Epithelial cell of prostate (primary cell): ENCODE measurements at places on chromosomes 7 and 10.

- no peak for DNase-seq
Observed at GRCh38 chr10:17907641-17908040, 44.1 kb upstream of the SLC39A12 start.

GRCh38 chr10:61166065-61166464, 222.1 kb upstream of the RHOBTB1 start:
- DNase-seq: no peak

DNA sequence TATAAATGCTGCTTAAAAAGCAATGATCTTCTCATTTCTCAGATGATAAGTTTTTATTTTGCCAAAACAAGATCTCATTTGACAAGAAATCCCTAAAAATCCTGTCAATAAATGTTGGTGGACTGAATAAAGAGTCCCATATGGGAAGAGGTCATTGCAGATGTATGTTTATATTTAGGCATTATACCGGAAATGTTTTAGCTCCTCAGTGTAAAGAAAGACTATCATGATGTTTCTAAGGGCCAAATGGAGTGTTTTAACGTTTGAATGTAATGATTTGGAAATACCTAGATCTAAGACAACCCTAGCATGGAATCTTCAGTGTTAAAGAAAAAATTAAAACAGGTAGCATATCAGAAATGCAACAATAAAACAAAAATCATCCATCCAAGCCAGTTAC, 457.8 kb upstream of the NFE2L3 start:
- DNase-seq: no peak

DNA sequence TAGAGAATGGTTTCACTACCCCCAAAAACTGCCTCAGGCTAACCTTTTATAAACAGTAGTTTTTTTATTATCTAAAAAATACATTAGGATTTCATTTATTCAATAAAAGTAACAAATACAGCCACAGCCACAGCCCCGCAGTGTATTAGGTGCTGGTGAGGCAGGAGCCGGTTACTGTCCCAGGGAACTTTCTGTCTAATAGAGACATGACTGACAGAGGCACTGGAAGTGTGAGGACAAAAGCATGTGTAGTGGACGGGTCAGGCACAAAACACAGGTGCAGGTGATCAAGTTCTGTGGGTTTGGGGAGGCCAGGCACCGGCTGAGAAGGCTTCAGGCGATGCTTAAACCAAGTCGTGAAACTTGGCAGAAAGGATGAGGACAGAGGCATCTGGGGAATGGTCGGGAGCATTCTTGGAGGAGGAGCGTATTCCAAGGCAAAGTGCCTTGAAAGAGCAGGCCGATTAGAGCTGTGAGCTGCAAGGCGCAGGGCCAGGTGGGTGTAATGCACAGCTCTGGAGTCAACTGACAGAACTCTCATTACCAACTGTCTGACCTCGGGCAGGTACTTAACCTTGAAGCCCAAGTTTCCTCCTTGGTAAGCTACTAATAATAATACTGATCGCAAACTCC, 138.2 kb downstream of the USP6NL start:
- no peak for DNase-seq

DNA sequence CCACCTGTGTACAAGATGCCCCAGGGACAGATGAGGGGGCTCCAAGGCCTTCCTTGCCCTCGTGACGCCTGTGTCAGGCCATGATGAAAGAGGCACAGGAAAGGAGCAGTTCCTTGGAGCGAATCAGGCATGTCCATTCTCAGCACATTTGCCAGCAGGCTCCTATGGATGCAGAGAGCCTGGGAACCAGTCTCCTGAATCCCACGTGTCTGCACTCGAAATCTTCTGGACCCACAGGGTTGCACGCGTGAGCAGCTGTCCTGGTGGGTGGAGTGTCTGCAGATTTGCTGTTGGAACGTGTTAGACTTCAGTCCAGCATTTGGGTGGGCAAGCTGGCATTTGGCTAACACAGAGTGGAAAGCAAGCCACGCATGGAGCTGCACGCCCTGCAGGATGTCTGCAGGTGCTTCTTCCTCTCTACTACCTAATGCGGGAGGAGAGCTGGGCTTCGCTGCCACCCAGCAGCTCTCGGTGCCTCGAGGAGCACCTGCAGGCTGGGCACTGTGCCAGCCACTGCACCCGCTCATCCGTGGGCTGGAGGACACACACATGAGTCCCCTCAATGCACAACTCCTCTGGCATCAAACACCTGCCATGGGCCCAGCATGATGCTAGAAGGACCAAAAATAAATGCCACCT, 140.7 kb downstream of the PAXIP1 start:
- DNase-seq: no peak

GRCh38 chr7:2819161-2819953, 24.8 kb downstream of the GNA12 start:
- no peak for DNase-seq
